ENCODE measurements at places on chromosomes 2 and 18.

GRCh38 chr2:241637795-241638660, 535 bp downstream of the ATG4B start:
- no peak for DNase-seq

DNA sequence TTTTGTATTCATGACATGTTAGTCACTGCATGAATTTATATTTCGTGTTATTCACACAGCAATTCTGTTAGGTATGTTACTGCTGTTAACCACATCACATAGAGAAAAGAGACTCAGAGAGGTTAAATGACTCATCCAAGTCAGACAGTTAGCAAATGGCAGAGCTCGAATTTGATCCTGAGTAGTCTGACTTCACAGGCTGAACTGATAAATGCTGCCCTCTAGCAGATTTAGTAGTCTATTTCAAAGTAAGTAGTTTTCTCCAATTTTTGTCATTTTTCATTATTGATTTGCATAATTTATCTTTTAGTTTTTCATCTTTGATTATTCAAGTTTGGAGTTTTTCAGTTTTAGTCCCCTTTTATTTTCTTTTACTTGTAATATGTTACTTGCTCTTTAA, 58.3 kb downstream of the WDR7 start:
- no peak for DNase-seq

DNA sequence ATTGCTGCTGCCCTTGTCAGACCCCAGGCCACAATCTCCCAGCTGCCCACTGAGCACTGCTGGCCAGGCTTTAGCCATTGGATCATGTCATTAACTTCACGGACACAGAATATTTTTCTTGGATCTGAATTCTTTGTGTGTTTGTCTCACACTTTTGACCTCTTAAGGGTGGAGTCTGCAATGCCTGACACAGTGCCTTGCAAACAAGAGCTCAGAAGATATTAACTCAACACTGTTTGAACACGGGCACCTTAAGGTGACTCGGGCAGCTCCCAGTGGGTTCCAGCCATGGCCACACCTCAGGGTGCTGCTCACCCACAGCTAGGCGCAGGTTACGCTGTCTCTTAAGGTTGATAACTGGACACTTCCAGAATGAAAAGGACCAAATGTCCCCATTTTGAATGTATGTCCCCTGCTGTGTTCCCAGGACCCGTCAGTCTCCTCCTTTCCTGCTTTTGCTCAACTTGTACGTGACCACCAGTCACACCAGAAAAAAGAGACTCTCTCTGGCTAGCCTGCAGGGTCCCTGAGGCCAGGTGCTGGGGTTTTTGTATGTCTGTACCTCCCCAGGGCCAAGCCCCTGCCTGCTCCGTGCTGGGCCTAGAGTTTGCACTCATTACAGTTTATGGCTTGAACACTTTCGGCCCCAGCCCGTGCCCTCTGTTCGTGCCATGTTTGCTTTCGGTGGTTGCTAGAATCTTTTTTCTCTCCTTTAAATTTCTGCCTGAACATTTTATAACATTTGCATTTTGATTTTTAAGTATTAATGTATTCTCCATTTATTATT, 33.4 kb upstream of the TMEM131 start:
- no peak for DNase-seq

DNA sequence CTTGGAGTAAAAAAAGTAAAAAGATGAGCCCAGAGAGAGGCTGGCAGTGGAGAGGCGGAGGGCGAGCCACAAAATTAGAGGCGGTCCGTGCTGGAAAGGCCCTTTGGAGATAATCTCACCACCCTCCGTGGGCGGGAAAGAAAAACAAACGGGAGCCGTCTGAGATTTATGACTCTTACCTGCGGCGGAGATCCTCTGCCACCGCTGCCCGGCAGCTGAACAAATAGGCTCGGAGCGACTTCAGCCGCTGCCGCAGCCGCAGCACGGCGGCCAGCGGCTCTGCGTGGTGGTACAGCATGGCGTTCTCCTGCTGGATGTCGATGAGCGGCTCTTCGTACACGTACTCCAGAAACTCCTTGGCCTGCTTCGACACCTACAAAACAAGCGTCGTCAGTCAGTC, 94.6 kb downstream of the PLEKHM3 start:
- DNase-seq: no peak

GRCh38 chr2:241223211-241224017, 34.9 kb downstream of the ANO7 start:
- DNase-seq: no peak

GRCh38 chr2:232418466-232419244, 12.0 kb downstream of the ALPG start:
- DNase-seq: no peak
